ENCODE measurements at places on chromosomes 12 and 14.

DNA sequence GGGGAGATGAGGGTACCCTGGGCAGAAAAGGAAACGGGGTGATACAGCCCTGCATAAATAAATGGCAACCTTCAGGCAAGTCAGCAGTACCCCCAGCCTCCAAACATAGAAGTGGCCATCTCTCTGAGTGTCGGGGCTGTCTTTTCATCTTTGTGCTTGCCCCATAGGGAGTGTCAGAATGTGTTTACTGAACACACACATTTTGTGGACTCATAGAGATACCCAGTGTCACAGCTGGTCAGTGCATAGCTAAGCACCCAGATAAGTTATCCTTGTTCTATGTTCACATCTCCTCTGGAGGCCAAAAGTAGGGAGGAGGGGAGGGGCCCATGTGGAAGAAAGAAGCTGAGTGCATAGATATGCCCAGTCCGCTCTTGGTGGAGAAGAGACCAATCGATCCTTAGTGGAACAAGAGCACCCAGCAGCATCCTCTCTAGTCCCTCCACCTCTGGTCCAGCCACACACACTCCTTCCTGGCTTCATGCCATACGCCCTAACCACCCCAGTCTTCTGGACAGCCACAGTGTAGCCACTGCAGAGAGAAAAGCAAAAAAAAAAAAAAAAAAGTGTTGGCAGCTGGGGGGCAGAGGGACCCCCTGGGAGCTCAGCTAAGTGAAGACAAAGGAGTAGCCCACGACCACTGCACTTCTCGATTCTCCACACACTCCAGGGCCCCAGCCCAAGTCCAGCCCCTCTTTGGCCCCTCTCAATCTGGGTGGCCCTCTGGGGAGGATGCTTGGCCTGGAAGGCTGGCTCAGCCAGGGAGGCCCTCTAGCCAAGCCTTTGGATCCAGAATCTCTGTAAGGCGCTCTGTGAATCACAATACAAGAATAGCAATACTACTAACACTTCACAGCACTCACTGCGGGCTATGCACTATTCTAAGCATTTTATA is 2.6 kb downstream of the ITGA7 start:
- DNase-seq = no peak

GRCh38 chr14:64337888-64338615 is 43.9 kb upstream of the ESR2 start:
- peak; percentile 0 for DNase-seq

- DNase-seq = no peak
Measured at GRCh38 chr12:92732716-92733115, 29.9 kb downstream of the PLEKHG7 start.

DNA sequence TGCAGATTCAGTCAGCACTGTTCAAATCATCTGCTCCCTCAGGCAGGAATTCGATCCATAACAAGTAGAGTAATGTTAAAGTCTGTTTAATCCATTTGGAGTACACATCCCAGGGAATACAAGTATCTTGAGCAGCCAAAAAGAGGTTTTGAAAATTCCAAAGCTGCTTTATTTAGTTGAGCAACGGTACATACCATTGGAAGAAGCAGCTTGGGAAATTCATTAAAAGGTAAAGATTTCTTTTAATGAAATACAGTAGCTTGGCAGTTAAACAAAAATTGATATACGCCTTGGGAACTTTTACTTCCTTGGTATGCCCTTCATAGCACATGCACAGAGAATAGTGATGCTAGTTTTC is 153.8 kb downstream of the LRIG3 start:
- no peak for DNase-seq

DNA sequence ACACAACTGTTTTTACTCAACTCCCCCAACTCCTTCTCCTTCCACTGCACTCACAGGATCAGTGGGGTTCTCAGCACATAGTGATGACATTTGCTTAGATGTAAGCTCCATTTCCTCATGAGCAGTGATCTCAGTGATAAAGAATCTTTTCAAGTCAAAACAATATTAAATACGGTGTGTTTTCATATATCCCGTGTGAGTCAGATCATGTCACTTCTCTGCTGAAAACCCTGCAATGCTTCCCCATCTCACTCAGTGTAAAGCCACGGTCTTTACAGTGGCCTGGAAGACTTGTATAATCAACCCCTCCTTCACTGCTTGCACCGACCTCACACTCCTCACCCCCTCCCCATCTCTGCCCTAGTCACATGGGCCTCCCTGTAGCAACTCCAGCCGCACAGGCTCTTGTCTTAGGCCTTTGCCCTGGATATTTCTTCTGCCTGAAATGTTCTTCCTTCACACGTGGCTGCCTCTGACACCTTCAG is 149.7 kb upstream of the ARHGAP5 start:
- DNase-seq = no peak

- DNase-seq = no peak
Measured at GRCh38 chr12:67759829-67760228, 111.3 kb downstream of the DYRK2 start.

DNA sequence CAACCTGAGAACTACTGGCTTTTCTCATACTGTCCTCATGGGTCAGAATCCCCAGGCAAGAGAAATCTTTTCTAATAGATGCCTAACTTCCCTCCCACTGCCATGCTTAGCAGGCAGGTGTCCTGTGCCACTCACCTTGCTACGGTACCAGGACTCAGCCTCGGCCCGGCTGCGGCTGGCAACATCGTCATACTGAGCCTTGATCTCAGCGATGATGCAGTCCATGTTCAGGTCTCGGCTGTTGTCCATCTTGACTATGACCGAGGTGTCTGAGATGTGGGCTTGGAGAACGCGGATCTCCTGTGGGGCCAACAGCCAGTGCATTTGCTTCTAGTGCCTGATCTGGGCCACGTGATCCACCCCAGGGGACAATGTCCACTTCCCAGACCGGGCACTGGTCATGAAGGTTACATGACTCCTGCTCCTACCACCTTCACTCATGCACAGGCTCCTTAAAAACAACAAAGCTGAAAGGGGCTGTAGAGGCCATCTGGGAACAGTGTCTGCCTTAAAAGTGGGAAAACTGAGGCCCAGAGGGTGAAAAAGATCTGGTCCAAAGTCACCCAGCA is 4.1 kb downstream of the KRT85 start:
- no peak for DNase-seq

DNA sequence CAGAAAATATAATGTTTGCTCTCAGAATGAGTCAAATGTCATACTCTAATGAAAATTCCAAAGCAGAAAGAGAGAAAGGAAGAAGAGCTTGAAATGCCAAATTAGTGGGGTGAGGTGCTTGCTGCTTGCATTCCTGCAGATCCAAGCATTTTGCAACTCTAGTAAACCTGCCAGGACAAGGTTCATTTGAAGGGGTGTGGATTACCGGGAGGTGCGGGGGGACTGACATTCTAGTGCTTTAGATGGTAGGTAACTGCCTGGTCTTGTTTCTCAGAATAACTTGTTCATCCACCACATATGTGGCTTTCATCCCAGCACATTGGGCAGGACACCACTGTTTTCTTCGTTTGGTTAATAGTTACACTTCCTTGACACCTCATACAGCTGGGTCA is 144.4 kb downstream of the AKAP6 start:
- no peak for DNase-seq

GRCh38 chr14:100581228-100582145 is 5.7 kb downstream of the BEGAIN start:
- no peak for DNase-seq

DNA sequence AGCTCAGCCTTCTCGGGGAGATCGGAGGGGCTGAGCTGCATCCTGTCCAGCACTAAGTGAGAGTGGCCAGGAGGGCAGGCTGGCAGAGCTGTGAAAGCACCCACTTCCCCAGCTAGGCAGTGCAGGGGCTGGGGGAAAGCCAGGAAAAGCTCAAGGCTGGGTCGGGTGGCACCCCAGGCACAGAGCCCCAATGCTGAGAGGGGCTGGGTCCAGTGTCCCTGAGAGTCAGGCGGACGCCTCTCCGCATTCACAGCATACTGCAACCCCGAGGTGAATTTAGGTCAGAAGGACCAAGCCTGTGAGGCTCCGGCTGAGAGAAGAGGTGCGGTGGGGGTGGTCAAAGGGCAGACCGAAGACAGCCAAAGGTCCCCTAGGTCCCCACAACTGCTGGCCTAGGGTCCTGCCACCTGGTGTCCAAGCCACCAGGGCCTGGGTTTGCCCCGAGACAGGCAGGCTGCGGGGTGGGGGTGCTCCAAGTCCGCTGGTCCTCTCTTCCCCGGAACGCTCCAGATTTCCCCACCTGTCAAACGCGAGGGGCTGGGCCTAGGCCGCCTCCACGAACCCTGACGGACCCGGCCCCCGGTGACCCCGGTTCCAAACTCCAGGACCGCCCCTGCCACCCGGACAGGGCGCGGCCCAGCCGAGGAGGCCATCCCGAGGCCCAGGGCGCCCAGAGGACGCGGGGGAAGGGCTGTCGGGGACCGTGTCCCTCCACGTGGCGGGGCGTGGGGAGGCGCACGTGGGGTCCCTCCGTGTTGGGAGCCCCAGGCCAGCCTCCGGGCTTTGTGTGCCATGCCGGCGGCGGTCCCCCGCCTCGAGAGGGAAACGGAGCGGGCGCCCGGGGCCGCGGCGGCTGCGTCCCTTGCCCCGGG is 527 bp downstream of the CAMKK2 start:
- DNase-seq = peak; percentile 17

GRCh38 chr12:12180575-12180974 is 86.3 kb downstream of the LRP6 start:
- no peak for DNase-seq

- DNase-seq = no peak
Measured at GRCh38 chr14:26206640-26207039, 391.2 kb downstream of the NOVA1 start.

- DNase-seq = peak; percentile 42
Measured at GRCh38 chr14:91177073-91178034, 63.5 kb downstream of the DGLUCY start.

- DNase-seq = no peak
Measured at GRCh38 chr14:58408681-58409215, 13.0 kb downstream of the TOMM20L start.

GRCh38 chr14:87811246-87811645 is 181.7 kb downstream of the GALC start:
- DNase-seq = no peak

DNA sequence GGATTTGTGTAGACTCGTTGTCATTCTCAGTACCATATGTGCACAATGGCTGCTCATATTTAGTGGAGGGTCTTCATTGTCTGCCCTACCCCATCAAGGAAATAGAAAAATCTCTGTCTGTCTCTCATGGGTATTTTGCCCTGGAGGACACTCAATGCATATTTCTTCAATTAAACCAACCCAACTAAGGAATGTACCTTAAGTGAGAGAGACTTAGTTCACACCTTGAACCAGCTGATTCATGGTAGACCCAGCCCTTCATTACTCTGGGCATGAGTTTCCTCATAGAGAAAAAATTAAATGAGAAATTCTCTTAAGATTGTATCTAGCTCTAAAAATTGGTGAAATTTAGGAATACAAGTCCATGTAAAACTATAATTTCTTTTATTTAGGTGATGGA is 107.1 kb upstream of the PLEKHG7 start:
- DNase-seq = no peak

DNA sequence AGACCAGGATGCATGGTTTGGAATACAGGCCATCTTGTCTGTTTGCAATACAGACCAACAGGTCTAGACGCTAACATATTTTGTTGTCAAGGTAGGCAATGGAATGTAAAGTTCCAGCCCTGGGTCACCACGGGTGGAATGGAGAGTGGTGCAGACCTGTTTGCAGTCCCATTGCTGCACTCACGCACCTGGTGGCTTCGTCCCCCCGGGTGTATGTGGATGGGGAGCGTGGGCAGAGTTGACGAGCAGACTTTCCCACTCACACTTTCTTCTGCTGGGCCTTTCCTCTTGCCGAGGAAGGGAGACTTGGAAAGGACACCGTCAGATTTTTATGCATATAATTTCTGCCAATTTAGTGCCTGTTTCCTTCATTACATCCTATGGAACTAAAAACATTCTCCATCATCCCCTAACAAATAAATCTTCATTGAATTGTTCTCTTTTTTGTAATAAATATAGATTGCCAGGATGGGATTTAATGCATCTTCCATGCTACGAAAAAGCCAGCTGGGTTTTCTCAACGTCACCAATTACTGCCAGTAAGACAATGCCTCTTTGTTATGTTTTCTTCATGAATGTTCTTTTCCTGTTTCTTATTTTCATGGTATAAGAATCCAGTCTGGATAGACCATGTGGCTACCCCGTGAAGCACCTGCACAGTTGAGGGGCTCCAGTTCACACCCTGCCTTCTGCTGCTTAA is 15.2 kb downstream of the DCAF4 start:
- DNase-seq = no peak

- DNase-seq = no peak
Measured at GRCh38 chr14:61544448-61545330, 150.6 kb upstream of the HIF1A start.

- DNase-seq = no peak
Measured at GRCh38 chr14:45185100-45185814, 49.5 kb downstream of the FANCM start.

DNA sequence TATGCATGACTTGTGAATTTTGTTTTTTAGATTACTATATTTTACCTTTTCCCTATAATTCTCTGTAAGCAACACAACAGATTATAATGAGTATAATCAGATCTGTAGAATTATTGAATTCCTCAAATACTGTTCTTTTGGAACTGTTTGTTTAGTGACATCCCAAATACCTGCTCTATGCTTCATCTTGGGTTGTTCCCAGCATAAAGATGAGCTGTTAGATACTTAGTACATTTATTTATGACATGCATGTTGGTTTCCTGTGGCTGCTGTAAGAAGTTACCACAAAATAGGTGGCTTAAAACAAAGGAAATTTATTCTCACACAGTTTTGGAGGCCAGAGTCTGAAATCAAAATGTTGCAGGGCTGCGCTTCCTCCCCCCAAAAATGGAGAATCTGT is 78.4 kb downstream of the PTPRR start:
- DNase-seq = no peak

- no peak for DNase-seq
Measured at GRCh38 chr12:49040364-49040855, 20.2 kb downstream of the KMT2D start.

- no peak for DNase-seq
Measured at GRCh38 chr12:55720894-55721444, 776 bp downstream of the RDH5 start.

GRCh38 chr12:47767216-47767724 is 5.8 kb upstream of the SLC48A1 start:
- peak; percentile 49 for DNase-seq

- DNase-seq = peak; percentile 10
Measured at GRCh38 chr14:55097881-55098560, 31.0 kb upstream of the LGALS3 start.

- DNase-seq = no peak
Measured at GRCh38 chr12:40701756-40702155, 9.5 kb downstream of the CNTN1 start.

DNA sequence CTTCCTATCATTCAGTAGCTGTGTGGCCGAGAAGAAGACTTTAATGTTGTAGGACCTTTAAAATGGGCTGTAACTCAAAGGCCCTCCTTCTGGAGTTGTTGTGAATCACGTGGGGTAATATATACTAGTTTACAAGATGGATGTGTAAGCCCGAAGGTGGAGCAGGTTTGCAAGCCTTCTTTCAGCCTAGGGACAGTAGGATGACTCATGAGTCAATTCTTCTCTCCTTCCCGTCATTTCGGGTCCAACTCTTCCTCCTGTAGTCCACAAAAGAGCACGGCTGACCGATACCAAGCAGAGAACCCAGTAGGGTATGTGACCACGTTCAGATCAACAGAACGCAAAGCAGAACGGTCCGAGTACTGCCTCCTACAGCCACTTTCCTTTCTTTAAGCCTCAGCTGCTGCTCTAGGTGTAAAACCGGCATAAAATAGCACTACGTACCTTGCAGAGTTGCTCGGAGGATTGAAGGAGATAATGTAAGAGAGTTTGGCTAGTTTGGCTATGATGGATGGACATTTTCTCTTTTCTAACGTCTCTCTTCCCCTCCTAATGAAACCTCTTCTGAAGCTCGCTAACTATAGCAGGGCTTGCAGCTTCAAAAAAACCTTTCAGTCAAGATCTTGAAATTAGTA is 1.3 kb upstream of the RASSF3 start:
- DNase-seq = no peak

- DNase-seq = no peak
Measured at GRCh38 chr12:41476499-41477439, 288.6 kb downstream of the PDZRN4 start.

Measured in stimulated activated CD4-positive, alpha-beta T cell treated with anti-CD3 and anti-CD28 coated beads, Interleukin-15, amount 100 ng/mL, for 1 hour (primary cell).